ENCODE measurements at places on chromosomes 3 and 15.

GRCh38 chr3:142888481-142889211 is at the start of gene PCOLCE2:
Gene PCOLCE2 (minus strand): TSS chr3:142889083. CDS start chr3:142888896, 187 bp downstream.
- DNase-seq, result peak; percentile 63

DNA sequence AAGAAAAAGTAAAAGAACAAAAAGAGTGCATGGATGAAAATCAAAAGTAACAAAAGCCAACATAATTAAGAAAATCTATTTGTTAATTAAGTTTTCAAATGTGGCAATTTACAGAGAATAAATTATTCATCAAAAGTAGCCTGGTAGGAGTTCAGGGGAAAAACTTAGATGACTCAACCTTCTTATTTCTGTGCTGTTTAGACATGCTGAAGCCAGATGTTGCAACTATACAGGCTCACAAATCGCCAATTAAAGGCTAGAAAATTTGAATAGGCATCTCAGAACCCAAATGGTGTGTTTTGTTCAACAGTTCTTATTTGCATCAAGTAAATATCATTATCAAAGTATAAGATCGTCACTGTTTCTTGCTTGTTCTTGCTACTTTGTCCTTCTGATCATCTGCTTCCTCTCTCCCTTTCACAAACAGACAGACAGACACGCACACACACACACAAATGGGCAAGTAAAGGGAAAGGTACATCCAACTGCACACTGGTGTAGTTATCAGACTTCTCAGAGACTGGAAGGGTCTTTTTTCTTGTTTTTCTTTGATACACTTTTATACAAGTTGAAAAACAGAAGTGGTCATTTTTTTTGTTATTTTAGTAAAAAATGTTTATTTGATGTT is 572.2 kb downstream of the MECOM start:
- peak; percentile 60 for DNase-seq

DNA sequence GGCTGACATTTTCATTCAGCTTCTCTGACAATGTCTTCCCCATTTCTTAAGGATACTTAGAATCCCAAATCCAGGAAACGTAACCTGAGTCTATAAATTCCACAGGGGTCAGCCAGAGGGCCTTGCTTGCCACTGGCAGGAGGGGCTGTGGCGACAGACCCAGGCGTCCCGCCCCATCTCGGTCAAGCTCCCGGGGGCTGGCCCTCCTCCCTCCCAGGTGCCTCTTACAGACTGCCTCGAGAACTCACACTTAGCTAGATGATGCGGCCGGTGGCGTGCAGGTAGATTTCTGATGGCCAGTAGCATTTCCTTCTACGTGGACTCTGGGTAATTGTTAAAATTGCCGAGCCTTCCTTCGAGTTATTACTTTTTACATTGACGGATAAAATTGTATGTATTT is 172.5 kb downstream of the NSMCE3 start:
- DNase-seq, result no peak

DNA sequence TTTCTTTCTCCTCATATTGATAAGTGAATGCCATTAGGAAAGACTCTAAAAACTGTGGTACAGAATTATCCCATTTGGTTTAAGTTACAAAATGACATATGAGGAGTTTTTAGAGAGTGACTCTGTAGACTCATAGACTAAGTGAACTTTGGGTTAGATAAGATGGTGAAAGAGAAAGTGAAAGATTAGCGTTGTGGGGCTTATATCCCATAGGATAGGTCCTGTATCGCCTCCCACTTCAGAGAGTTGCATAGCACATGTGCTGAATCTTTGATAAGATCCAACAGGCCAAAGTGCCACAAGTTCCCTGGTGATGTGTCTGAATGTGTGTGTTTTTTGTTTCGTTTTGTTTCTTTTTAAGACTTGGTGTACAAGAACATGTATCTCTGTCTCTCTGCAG is 666.9 kb downstream of the MECOM start:
- no peak for DNase-seq

- peak; percentile 89 for DNase-seq
Measured at GRCh38 chr15:69414701-69415167, 585 bp downstream of the KIF23 start.

GRCh38 chr15:59548501-59549226 is 62.9 kb upstream of the GCNT3 start:
- no peak for DNase-seq

- DNase-seq, result no peak
Measured at GRCh38 chr15:45376300-45376928, 1.9 kb downstream of the GATM start.

- DNase-seq, result peak; percentile 18
Measured at GRCh38 chr3:108202834-108203233, 19.4 kb downstream of the IFT57 start.

GRCh38 chr3:127953091-127954035 is 38.3 kb downstream of the KBTBD12 start:
- DNase-seq, result no peak

- DNase-seq, result no peak
Measured at GRCh38 chr3:159992589-159992988, 4.0 kb downstream of the IL12A start.

DNA sequence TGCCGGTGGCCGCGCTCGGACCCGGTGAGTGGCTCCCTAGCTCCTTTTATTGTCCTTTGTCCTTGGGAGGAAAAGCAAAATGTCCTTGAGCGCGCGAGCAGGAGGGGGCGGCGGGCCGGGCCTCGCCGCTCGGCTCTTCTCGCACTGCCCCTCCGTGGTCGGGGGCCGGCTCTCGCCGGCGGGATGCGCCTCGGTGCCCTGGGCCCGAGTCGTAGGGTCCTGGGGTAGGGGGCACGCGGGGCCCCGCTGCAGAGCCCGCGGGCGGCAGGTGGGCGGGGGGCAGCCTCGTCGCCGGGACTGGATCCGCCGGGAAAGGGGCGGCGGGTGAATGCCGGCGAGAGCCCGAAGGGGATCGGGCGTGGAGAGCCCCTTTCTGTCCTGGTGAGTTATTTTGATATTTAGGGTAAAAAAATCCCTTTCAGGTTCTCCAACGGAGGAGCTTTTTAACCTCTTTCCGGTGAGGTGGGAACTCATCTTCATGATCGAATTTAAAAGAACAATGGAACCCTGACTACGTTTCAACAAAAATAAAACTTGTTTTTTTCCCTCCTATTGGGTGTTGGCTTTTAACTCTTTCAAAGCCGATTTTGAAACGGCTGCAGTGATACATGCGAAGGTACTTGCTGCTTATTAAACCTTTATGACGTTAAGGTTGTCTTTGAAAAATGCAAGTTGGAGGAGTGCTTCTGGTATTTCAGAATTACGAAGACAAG is 16.8 kb upstream of the CHD2 start:
- peak; percentile 19 for DNase-seq

DNA sequence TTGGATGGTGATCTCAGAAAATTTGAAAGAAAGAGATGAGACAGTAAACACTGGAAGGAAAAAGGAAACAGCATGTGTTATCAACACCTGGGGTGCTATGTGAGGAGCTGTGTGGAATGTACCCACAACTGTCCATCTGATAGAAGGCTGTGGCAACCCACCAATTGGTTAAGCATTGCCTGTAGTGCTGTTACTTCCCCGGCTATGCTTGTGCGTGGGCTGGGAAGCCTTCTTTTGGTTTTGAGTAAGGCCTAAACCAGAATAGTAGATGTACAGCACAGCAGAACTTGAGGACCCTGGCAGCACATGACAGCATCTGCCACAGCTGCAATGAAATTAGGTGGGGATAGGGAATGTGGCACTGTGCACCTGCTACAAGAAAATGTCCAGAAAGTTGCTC is 184.5 kb downstream of the FHIT start:
- no peak for DNase-seq

DNA sequence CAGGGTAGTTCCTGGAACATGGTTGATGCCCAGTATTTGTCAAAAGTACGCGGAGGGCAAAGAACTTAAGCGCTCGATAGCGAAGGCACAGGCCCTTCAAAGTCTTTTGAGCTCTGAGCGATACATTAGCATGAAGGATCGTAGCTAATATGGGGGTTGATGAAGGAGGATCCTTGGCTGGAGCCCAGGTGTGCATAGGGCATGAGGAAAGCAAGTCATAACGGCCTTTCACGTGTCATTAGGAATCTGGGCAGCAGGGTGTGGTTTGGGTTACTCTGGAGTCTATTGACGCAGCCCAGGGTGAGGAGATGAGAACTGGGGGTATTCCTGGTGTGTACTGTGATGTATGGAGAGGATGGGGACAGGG is 31.7 kb downstream of the SPINK8 start:
- DNase-seq, result peak; percentile 44

GRCh38 chr3:49181351-49181750 is 10.0 kb downstream of the KLHDC8B start:
- DNase-seq, result no peak

DNA sequence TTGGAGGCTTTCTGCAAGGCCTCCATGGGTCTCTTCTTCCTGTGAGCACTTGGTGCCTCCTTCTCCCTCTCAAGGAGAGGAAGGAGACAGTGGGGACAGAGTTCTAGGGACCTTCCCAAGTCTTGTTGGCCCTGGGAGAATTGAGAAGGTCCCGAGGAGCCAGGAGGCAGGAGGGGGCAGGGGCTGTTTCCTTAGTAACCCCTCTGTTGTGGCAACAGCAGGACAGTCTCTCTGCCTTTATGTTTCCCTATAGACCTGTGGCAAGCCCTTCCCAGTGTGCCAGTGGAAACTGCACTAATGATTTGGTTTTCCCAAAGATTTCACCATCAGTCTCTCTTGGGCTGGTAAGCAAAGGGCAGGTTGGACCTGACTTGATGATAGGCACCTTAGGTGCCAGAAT is 87.8 kb upstream of the GALNT15 start:
- no peak for DNase-seq

- peak; percentile 98 for DNase-seq
Measured at GRCh38 chr3:123066896-123067688, at the start of gene PDIA5. Gene PDIA5 (plus strand): TSS chr3:123067025. CDS start chr3:123067165, 140 bp downstream.

DNA sequence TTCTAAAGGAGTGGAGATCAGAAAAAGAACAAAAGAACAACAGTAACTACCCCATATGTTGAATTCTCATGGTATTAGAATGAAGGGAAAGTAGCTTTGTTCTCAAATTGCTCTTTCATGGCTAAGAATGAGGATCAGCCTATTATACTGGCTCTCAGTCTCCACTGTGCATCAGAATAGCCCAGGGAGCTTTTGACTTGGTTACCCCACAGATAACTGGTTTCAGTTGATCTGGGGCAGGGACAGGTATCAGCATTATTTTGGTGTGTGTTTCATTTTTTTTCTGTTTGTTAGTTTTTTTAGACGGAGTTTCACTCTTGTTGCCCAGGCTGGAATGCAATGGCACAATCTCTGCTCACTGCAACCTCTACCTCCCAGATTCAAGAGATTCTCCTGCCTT is 311.7 kb upstream of the TLE3 start:
- no peak for DNase-seq

- DNase-seq, result no peak
Measured at GRCh38 chr3:113065336-113065735, 74.6 kb downstream of the GTPBP8 start.

- no peak for DNase-seq
Measured at GRCh38 chr15:74610302-74610951, 5.2 kb upstream of the CLK3 start.

DNA sequence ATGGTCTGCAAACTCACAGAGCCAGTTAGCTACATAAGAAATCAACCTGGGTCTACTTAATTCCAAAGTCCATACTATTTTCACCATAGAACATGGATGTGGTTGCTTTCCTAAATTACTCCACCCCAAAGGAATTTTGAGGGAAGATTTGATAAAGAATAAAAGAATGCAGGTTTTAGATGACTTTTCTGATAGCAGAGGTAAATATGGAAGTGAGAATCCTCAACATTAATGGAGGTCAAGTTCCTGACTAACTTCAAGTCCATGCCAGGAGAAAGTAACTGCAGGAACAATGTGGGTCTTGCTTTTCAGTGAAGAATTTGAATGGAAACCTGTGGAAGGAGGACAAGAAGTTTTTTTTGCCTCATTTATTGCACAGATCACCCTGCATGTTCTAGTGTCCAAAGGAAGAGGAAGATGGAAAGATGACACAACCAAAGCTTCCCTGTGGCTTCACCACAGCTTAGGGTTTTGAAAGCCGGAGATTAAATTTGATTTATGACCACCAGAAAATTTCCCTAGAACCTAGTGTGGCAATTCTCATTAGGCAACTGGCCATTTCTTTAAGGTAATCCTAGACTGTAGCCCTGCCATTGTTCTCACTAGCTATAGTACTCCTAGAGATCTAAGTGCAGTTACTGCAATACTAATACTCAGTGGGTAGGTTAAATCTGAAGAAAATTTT is 429.7 kb downstream of the RAP2B start:
- DNase-seq, result no peak

DNA sequence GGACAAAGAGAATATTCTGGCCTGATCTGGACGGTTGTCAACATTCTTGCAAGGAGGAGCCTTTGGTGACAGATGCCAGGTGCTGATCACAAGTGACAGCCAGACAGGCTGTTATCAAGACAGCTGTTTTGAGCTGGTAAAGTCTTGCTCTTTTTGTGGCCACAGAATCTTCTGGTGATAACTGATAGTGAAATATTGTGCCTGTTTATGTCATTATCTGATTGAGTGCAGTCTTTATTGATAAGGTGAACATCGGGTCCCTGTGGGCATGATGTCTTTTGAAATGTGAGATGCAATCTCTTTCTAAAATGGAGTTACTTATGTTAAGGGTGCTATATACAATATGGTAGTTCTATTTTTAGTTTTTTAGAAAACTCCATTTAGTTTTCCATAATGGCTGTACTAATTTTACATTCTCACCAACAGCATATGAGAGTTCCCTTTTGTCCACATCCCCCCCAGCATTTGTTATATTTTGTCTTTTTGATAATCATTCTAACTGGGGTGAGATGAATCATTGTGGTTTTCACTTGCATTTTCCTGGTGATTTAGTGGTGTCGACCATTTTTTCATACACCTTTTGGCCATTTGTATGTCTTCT is 10.7 kb downstream of the CEP63 start:
- no peak for DNase-seq

DNA sequence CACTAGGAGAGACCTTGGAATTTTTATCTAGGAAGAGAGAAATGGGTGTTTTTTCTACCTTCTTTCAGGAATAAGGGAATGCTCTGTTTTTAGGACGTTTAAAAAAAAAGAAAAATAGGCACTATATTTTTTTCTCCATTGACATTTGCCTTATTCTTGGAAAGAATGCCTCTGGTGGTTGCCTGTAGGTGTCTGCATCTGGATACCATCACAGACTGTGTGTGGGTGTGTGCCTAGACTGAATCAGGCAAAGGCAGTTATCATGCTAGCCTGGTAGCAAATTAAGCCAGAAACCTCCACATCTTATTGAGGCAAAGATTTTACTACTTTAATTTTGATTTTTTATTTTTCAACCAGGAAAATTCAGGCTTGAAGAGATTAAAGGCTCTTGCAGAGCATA is 513.6 kb upstream of the KCNMB2 start:
- DNase-seq, result peak; percentile 48

DNA sequence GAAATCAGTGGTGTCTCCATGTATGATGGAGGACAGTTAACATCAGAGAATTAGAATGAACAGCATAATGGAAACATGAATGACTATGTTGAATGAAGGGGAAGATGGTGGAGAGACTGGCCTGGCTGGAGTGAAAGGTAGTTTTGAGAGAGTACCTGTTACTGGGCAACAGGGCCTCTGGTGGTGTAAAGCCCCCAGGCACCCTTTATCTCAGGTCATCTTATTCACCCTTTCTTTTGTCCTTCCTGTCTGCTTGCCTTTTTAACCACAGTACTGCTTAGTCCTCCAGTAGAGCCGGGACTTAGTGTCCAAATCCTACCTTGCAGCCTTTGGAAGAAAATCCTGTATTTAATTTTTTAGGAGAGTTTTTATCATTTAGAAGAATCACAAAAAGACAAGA is 6.2 kb downstream of the IREB2 start:
- no peak for DNase-seq

Data from AG20443 (cell line).